NCI-H2227 treated with DMSO at 0.1 percent for 48 hours (cell line): ENCODE measurements at places on chromosomes 2 and 18.

- no peak for DNase-seq
Measured at GRCh38 chr2:191369034-191369433, 123.8 kb downstream of the MYO1B start.

DNA sequence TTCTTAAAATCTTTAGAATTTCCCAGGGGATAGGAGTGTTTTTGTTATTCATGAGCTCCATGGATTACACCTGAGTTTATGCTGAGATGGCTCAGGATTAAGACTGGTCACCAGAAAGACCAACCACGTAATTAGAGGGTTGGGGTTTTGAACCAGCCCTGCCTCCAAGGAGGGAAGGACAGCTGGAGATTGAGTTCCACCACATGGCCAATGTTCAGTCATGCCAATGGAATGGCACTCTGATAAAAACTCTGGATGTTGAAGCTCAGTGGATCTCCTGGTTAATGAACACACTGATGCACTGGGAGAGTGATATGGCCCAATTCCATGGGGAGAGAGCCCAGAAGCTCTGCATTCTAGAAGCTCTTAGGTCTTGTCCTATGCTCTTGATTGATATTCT lies 38.7 kb upstream of the PTPN4 start:
- DNase-seq = no peak

DNA sequence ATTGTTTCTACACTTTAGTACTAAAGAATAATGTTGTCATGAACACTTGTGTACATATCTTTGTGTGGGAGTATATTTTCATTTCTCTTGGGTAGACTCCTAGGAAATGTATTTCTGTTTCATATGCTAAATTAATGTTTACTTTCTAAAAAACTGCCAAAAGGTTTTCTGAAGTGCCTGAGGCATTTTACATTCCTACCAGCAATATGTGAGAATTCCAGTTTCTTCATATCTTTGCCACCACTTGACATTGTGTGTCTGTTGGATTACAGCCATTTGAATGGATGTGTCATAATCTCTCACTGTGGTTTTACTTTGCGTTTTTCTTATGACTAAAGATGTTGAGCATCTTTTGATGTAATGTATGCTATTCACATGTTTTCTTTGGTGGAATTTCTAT lies 428.2 kb upstream of the KCNH7 start:
- DNase-seq = no peak

- DNase-seq = no peak
Measured at GRCh38 chr2:99864561-99865553, 277.5 kb downstream of the AFF3 start.

DNA sequence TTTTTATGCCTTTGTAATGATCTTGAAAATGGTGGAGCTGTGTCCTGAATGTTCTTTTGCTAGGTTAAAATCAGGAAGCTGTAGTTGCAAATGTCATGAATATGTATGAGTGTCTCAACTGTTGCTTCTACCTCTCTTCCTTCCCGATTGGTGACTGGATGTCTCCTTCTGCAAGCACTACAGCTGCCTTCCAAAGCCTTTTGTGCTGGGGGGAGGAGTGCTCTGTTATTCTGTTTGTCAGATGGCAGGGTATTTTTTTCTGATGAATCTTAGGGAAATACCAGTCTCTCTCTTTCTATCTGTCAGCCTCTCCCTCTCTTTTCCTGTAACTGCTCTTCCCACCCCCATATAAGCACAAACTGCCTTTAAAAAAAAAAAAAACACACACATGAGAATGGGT lies 1396.3 kb upstream of the CELF4 start:
- no peak for DNase-seq

GRCh38 chr2:174607989-174608865 lies 10.6 kb upstream of the WIPF1 start:
- DNase-seq = no peak

- DNase-seq = peak; percentile 39
Measured at GRCh38 chr2:190467575-190468083, 59.5 kb downstream of the MFSD6 start.

DNA sequence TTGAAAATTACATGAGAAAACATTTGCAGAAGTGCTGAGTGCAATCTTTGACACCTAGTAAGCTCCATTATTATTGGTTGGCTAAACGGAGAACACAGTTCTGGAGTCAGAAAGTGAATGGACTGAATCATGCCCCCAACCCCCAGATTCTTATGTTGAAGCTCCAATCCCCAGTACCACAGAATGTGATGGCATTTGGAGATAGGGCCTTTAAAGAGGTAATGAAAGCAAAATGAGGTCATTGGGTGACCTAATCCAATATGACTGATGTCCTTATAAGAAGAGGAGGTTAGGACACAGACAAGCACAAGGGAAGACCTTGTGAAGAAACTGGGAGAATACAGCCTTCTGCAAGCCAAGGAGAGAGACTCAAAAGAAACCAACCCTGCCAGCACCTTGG lies 200.9 kb upstream of the EPAS1 start:
- DNase-seq = no peak

GRCh38 chr18:3790703-3791102 lies 340.7 kb downstream of the TGIF1 start:
- DNase-seq = no peak

DNA sequence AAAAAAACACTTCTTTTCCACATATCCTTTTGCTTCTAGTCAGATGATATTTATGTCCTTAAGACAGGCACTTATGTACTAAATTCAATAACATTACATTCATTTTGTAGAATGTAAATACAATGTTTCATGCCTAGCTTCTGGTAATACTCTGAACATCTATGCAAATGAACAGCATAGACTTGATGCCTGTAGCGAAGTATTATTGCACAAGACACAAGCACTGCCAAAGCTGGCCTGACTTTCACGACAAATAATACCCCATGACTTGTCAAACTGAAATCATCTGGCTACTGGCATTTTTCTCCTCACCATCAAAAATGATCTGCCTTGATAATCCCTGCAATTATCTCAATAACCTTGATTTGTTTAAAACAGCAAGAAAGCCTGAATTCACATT lies 101.3 kb downstream of the L3MBTL4 start:
- DNase-seq = no peak

GRCh38 chr2:66790651-66791181 lies 355.8 kb downstream of the MEIS1 start:
- DNase-seq = no peak

GRCh38 chr18:28408528-28408927 lies 231.6 kb upstream of the CDH2 start:
- no peak for DNase-seq

GRCh38 chr2:145961846-145962245 lies 1441.9 kb upstream of the ZEB2 start:
- no peak for DNase-seq

GRCh38 chr2:231514951-231515297 lies 15.3 kb downstream of the NMUR1 start:
- DNase-seq = no peak

GRCh38 chr2:152319822-152320570 lies 15.0 kb upstream of the FMNL2 start:
- no peak for DNase-seq

DNA sequence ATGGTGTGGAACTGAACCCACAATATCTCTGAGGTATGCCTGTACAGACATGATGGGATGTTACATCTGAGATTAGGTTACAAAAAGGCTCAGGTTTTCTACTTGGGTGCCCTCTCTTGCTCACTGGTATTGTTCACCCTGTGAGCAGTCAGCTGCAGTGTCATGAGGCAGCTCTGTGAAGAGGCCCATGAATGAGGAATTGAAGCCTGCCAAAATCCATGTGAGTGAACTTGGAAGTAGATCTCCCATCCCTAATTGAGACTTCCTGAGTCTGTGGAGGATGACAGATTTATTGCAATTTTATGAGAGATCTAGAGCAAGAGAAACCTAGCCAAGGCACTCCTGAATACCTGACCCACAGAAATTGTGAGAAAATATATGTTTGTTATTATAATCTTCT lies 404.9 kb upstream of the ZEB2 start:
- DNase-seq = no peak

DNA sequence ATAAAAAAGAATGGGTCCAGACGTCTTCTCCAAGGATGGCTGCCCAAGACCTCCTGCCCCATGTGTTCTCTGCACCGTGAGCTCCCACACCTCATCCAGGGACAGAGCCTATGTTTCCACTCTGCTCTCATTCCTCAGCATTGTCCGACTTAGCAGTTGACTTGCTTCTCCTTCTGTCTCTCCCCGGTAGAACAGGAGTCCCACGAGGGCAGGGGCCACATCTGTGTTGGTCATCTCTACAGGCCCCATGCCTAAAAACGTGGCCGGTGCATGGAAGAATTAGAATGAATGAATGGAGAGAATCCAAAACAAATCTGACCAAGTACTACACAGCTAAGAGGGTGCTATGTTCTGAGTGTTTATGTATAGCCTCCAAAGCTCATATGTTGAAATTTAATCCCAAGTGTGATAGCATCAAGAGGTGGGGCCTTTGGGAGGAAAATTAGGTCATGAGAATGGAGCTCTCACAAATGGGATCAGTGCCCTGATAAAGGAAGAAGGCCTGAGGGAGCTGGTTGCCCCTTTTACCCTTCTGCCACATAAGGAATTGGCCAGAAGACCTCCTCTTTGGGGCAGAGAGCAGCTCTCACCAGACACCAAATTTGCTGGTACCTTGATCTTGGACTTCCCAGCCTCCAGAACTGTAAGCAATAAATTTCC lies 55.9 kb downstream of the FAM178B start:
- no peak for DNase-seq

GRCh38 chr18:34729264-34729663 lies 19.2 kb downstream of the DTNA start:
- DNase-seq = peak; percentile 74

GRCh38 chr2:75390169-75390568 lies 170.6 kb downstream of the EVA1A start:
- no peak for DNase-seq

DNA sequence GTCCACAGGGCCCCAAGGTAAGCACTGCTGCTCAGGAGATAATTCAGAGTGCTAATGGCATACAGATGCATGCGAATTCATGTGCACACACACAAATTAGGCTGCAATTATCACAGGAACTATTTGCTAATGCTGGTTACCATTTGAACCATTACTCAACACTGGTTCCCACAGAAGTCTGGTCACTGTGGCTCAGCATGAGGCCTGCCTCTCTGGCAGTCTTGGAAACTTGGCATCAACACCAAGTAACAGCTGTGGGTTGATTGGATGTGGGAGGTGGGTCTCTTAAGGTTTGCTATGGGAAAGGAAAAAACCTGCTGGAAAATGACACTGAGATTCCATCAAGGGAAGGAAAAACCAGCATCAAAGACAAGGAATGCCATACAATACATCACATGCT lies 105.0 kb downstream of the CELF4 start:
- DNase-seq = no peak

DNA sequence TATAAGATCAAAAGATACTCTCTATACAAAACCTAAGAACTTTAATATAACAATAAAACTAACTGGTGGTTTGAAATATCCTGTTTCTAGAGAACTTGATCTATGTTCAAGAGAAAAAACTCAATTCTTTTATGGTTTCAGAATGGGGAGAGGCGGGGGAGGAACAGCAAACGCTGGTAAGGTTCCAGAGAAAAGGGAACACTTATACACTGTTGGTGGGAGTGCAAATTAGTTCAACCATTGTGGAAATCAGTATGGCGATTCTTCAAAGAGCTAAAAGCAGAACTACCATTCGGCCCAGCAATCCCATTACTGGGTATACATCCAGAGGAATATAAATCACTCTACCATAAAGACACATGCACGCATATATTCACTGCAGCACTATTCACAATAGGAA lies 17.2 kb downstream of the FAM98A start:
- DNase-seq = no peak

DNA sequence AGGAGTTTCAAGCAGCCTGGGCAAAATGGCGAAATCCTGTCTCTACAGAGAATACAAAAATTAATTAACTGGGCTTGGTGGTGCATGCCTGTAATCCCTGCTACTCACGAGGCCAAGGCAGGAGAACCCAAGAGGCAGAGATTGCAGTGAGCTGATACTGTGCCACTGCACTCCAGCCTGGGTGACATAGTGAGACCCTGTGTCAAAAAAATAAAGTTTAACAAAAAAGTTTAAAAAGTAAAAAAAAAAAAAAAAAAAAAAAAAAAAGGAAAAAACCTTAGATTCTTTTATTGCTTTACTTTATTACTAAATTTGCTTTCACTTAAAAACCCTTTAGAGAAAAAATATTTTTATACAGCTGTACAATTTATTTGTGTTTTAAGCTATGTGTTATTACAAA lies 10.7 kb downstream of the CREB1 start:
- no peak for DNase-seq

- no peak for DNase-seq
Measured at GRCh38 chr2:69020496-69021426, 7.8 kb downstream of the ANTXR1 start.

DNA sequence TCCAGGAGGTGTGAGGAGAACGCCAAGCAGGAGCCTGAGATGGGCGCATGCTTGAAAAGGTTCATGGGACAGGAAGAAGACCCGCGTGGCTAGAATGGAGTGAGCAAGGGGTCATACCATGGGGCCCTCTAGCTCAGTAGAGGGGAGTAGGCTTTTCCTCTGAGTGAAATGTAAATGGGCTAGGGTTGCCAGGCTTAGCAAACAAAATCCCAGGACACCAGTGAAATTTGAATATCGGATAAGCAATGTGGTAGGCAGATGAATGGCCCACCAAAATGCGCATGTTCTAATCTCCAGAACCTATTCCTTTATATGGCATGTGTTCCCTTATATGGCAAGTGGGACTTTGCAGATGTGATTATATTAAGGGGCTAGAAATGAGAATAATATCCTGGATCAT lies 174.1 kb upstream of the CCDC68 start:
- no peak for DNase-seq

DNA sequence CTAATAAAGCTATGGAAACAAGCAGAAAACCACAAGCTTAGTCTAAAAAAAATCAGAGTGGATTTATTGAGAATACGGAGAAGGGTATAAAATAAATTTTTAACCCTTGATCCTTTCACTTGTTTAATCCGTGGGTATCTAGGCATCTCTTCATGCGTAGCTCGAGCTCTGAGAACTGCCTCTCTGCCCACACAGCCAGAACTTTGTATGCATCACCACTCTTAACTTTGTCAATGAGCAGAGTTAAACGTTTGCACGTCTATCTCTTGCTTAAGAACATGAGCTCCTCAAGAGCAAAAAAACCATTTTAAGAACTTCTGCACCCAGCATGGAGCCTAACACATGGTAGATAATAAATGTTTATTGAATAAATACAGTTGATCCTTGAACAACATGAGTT lies 26.9 kb upstream of the TANK start:
- no peak for DNase-seq

DNA sequence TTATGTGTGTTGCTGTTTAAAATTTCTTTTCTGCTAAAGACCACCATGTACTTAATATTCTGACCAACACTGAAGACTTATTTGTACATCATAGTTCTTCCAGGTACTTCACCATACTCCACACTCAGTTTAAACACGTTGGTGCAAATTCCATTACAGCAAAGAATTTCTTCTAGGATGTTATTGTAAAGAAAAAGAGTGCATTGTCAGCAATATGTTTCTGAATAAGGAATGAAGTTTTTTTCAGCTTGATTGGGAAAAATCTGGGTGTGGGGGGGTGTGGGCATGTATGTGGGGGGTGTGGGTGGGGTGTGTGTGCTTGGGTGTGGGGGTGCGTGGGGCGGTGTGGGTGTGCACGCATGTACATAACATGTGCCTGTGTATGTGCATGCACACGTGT lies 164.1 kb downstream of the PTGR3 start:
- DNase-seq = no peak

- DNase-seq = no peak
Measured at GRCh38 chr2:84443477-84443876, 15.6 kb downstream of the SUCLG1 start.

GRCh38 chr2:193778293-193778692 lies 1583.6 kb upstream of the TMEFF2 start:
- no peak for DNase-seq

- DNase-seq = no peak
Measured at GRCh38 chr18:44601447-44601846, 79.2 kb upstream of the SETBP1 start.

GRCh38 chr2:8588831-8589191 lies 93.0 kb upstream of the ID2 start:
- no peak for DNase-seq
